ENCODE measurements at places on chromosomes 2 and 18.

DNA sequence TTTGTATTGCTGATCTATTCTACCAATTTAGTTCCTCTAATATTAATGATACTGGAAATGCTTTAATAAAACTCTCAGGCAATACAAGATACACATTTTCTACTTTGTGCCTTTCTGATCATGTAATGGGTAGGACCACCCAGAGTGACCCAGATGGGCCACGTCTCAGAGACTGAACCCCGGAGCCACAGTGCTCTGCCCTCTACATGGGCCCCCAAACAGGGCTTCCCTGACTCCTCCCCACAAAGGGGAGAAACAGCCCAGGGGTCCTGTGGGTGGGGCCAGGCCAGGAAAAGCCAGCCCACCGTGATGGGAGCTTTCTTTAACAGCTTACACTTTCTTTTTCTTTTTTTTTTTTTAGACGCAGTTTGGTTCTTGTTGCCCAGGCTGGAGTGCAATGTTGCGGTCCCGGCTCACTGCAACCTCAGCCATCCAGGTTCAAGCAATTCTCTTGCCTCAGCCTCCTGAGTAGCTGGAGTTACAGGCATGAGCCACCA lies 18.4 kb downstream of the HDAC4 start:
- DNase-seq = no peak

- DNase-seq = no peak
Measured at GRCh38 chr2:67169417-67170140, 227.6 kb upstream of the ETAA1 start.

DNA sequence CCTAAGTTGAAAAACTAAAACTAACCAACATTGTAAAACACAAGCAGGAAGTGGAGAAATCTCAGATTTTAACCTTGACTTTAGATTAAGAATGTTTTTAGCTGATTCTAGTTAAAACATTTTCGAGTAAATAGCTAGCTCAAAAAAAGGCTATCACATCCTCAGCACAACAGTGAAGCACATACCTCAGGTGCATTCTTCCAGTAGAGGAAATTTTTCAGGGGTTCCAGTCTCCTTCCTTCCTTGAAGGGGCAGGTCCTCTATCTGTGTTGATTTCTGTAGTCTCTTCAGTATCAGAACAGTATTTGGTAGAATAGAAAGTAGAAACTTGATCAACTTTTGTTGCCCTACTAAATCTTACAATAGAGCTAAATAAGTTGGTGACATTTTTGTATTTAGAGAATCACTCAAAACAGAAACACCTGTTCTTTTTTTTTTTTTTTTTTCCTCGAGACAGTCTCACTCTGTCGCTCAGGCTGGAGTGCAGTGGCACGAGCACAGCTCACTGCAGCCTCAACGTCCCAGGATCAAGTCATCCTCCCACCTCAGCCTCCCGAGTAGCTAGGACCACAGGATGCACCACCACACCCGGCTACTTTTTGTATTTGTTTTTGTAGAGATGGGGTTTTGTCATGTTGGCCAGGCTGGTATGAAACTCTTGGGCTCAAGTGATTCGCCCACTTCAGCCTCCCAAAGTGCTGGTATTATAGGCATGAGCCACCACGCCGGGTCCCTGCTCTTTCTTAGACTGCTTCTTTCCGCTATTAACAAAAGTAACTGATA lies 6.9 kb upstream of the GPR155 start:
- DNase-seq = no peak

GRCh38 chr2:223626716-223627115 lies 24.6 kb upstream of the SCG2 start:
- DNase-seq = no peak

DNA sequence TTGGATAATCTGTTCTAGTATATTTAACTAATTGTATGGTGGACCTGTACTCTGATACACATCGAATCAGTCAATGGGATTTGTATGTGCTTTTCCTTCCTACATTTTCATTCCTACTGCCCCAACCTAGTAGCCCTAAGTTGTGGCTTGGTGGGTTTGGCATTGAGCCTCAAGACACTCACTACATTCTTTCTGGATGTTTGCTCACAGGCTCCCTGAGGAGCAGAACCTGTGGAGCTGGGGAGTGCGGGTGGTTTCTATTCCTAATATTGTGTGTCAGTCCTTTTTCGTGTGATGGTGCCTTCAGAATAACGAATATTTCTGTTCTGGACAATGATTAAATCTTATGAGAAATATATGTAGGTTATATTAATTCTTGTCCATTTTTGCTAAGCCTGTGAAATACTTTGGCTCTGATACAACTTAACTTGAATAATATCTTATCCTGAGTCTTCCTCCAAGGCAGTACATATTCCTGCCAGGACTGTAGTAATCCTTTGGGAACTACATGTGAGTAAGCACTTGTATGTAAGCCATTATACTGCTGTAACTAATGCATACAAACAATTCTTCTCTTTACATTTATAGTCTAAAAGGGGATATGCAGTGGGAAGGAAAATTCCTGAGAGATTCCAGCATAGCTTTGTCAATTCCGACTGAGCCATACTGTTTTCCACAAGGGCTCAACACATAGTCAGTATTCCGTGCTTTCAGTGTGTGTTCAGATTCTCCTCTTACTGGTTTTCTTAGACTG lies 150.6 kb downstream of the AGPS start:
- DNase-seq = no peak
